Ovary (tissue), 10 donors: ENCODE measurements at places on chromosomes 5 and 9. TPM values are rescaled to one million over a fixed set of nuclear protein-coding genes. Genes with fewer than 3 reads are reported as not detected.

GRCh38 chr9:126217250-126217653 lies 109.4 kb upstream of the MVB12B start:
- H3K4me3 ChIP-seq: no peak overlapping the region
- peaks cover 1% of the 10 kb centered on the region for H3K4me1 ChIP-seq
- H3K36me3 ChIP-seq: no peaks in the 10 kb centered on the region
- DNase-seq: no peak
- H3K27me3 ChIP-seq: no peaks in the 10 kb centered on the region

Gene FAM78A
- 9.4 TPM for polyA plus RNA-seq

DNA sequence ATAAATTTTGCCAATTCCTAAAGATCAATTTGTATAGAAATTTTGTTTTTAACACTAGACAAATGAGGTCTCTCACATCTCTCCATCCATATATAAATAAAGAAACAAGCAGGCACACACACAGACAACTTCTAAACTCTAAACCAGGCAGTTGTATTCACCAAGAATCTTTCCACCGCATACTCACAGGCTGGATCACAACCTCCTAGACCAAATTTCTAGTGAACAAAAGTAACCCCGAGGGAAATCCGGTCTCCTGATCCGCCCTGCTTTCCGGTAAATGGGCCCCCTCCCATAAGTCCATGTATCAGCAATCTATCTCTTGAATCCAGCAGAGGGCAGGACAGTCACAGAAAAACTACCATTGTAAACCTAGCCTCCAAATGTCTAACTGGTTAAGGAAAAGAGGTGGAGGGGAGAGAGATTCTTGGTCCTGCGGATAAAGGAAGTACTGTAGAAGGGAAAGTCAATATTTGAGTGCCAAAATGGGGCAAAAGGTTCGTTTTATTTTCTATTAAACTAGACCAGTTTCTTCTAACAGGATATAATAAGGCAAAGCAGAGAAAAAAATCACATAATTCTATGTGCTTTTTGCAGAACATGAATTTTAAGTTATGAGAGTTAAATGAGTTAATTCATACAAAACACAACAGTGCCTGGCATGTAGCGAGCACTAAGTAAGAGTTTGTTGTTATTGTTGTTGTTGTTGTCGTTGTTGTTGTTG lies 4.8 kb upstream of the SMU1 start:
- H3K36me3 ChIP-seq: no peaks in the 10 kb centered on the region
- H3K4me3 ChIP-seq: no peak overlapping the region
- no peaks in the 10 kb centered on the region for H3K27me3 ChIP-seq
- no peaks in the 10 kb centered on the region for H3K4me1 ChIP-seq
- H3K27ac ChIP-seq: peak overlapping the region; percentile 44

Gene PPP1R26
- 3.4 TPM for polyA plus RNA-seq

DNA sequence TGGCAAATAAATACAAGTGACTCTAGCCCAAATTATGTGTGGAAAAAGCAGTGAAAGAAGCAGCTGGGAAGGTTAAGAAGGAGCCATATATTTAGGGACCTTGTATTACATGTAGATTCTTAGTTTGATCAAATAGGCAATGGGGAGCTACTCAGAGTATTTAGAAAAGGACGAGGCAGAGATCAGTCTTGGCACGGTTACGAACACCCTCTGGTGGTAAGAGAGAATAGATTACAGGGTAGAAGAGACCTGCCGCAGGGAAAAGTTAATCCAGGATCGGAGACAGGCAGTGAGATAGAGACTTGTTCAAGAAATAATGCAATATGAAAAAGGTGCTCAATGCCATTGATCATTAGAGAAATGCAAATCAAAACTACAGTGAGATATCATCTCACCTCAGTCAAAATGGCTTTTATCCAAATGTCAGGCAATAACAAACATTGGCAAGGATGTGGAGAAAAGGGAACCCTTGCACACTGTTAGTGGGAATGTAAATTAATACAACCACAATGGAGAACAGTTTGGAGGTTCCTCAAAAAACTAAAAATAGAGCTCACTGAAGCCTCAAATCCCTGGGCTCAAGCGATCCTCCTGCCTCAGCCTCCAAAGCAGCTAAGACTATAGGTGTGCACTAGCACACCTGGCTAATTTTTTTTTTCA lies 12.0 kb downstream of the INIP start:
- no peaks in the 10 kb centered on the region for H3K27me3 ChIP-seq
- no peak overlapping the region for H3K4me3 ChIP-seq
- peak; percentile 65 for DNase-seq
- peaks cover 2% of the 10 kb centered on the region for H3K4me1 ChIP-seq
- H3K36me3 ChIP-seq: no peaks in the 10 kb centered on the region
- H3K27ac ChIP-seq: no peak overlapping the region
